ENCODE measurements at places on chromosomes 4 and X. TPM values are rescaled to one million over a fixed set of nuclear protein-coding genes. Genes with fewer than 3 reads are reported as not detected.

- DNase-seq, result no peak
Observed at GRCh38 chr4:153788051-153788412, 851 bp downstream of the SFRP2 start.

GRCh38 chr4:119197772-119198212 is 14.7 kb upstream of the USP53 start:
- DNase-seq, result no peak

DNA sequence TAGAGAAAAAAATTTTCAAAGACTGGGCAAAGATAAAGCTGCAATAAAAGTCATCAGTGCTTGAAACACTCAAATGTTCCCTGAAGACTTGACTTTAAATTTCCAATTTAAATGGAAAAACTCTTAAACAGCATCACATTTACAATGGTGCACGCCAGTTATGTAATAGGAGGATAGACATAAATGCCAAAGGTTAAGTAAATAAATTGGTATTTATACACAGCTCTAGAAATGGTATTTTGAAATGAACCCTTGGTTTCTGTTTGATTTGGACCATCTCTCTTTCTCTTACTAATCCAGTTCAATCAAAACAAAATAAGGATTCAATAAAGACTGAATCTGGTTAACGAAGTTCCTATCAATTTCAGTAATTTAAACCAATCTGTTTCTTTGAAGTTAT is 272.6 kb downstream of the GPM6A start:
- no peak for DNase-seq

GRCh38 chrX:112784692-112785091 is 55.9 kb downstream of the AMOT start:
- no peak for DNase-seq

Gene RASL11B
- total RNA-seq, result 4.1 TPM

Gene SPANXD
- total RNA-seq, result not detected

Gene SULT1B1
- total RNA-seq, result 0.57 TPM

GRCh38 chr4:102988429-102989020 is 31.0 kb downstream of the SLC9B1 start:
- DNase-seq, result no peak

DNA sequence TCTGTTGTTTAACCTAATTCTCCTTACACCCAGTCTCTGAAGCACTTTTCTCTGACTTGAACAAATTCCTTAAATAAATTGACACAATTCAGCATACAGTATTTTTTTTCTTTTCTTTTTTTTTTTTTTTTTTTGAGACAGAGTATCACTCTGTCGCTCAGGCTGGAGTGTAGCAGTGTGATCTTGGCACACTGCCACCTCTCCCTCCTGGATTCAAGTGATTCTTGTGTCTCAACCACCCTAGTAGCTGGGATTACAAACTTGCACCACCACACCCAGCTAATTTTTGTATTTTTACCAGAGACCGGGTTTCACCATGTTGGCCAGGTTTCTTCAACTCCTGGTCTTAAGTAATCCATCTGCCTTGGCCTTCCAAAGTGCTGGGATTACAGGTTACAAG is 1498.1 kb upstream of the PCDH10 start:
- DNase-seq, result no peak

- no peak for DNase-seq
Observed at GRCh38 chrX:41086627-41086932, 1.3 kb downstream of the USP9X start.

Gene FREM3
- total RNA-seq, result not detected

Gene USP17L5
- not detected for total RNA-seq

Gene SPANXC
- not detected for total RNA-seq

GRCh38 chr4:174657472-174657871 is 135.2 kb upstream of the HPGD start:
- no peak for DNase-seq

Gene VSIG1
- total RNA-seq, result not detected

GRCh38 chr4:41865306-41865980 is 69.8 kb upstream of the TMEM33 start:
- DNase-seq, result peak; percentile 30

- no peak for DNase-seq
Observed at GRCh38 chrX:72540318-72540717, 32.3 kb downstream of the HDAC8 start.

Gene NOX1
- total RNA-seq, result not detected

Gene DIAPH2
- 9.8 TPM for total RNA-seq

Gene EFHC2
- total RNA-seq, result 14.6 TPM

- no peak for DNase-seq
Observed at GRCh38 chrX:19795307-19795706, 92.1 kb downstream of the SH3KBP1 start.

Gene PPP4R3C
- total RNA-seq, result not detected

DNA sequence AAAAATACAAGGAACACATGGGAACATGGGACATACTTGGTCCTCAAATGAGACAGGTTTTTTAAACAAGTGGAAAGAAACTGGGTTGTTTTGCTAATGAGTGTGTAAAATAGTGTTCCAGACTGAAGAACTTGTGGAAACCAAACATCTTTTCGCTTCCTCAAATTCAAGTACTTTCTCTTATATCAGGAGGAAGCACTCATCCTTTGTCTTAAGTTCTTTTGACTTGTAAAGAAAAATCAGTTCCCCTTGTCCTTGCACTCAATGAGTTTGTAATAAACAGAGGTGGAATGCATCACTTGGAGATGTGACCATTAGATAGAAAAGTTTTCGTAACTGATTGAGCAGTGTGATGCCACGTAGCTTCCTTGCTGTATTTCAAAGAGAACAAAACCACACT is 101.1 kb downstream of the PHOX2B start:
- DNase-seq, result no peak

DNA sequence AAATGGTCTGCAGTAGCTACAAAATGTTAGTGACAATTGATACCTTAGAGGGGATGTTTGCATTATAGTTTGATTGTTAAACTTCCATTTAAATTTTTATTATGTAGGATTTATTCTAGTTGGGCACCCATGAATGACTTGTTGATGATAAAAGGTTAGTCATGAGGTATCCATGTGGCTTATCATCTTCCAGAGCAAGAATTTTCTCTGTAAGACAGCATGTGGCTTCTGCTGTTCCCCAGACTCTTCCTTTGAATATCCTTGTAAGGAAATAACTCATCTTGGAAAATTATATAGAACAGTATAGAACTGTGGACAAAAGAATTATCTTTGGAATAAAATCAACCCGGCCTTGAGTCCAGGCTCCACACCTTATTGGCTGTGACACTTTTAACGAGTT is 40.1 kb upstream of the KLHL8 start:
- no peak for DNase-seq

Gene LRBA
- total RNA-seq, result 21.4 TPM

DNA sequence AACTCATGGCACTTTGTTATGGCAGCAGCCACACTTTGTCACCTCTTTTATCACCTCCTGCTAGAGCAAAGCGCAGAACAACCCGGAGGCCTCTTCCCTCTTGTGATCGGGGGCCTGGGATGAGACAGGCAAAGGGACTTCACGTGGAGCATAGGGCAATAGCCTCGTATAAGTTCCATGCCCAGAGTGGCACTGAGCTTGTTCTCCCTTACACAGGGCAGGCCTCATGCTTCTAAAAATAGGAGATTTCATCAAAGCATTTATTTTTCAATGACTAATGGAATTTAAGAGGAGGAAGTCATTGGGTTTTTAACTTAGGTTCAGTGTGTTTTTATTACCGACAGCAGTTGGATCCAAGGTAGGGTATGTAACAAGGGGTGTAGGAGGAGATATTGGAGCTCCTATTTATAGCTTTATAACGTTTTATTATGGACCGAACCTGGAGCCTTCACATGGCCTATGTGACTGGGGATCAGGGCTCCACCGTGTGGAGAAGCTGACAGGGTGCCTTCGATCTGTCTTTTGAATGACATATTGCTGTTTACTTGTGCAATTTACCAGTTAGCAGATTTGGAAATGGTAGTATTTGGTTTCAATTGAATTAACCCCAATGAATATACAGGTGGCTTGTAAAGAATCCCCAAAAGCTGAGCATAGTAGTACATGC is 93.8 kb downstream of the SLC2A9 start:
- no peak for DNase-seq

Gene TLR10
- not detected for total RNA-seq

Data from left ventricle myocardium superior (tissue), 1 donor.